ENCODE measurements at places on chromosomes 7 and 10. TPM values are rescaled to one million over a fixed set of nuclear protein-coding genes. Genes with fewer than 3 reads are reported as not detected.

The EBF3 gene
- total RNA-seq, result 16.5 TPM

The WIPF3 gene
- total RNA-seq, result under 0.01 TPM

The CCL24 gene
- total RNA-seq, result not detected

The COL1A2 gene
- total RNA-seq, result 9,631 TPM

The TMEM120A gene
- 28.6 TPM for total RNA-seq

The DNAJC12 gene
- total RNA-seq, result 2.0 TPM

The TNS3 gene
- total RNA-seq, result 27.5 TPM

The PNLIPRP1 gene
- not detected for total RNA-seq

The ZNF32 gene
- total RNA-seq, result 39.5 TPM

The FHIP2A gene
- 27.5 TPM for total RNA-seq

The FAM131B gene
- total RNA-seq, result 3.9 TPM

The FKBP6 gene
- total RNA-seq, result not detected

The SEMA3C gene
- 163 TPM for total RNA-seq

The ZNF394 gene
- 30.0 TPM for total RNA-seq

The IFIT1B gene
- not detected for total RNA-seq

The SLC26A3 gene
- total RNA-seq, result not detected

The ELN gene
- 7.8 TPM for total RNA-seq

The NCF1 gene
- not detected for total RNA-seq

The TCAF2 gene
- 2.6 TPM for total RNA-seq

The KIAA1217 gene
- total RNA-seq, result 5.5 TPM

The LBX1 gene
- total RNA-seq, result not detected

The INSIG1 gene
- 356 TPM for total RNA-seq

The DLX5 gene
- not detected for total RNA-seq

The ABCB4 gene
- total RNA-seq, result 4.8 TPM

The ASCC1 gene
- 44.8 TPM for total RNA-seq

The FEZF1 gene
- total RNA-seq, result not detected

The PIK3CG gene
- total RNA-seq, result not detected

The RET gene
- total RNA-seq, result 1.6 TPM

The CCDC172 gene
- total RNA-seq, result not detected

The TMEM225B gene
- total RNA-seq, result 0.50 TPM

The MCM7 gene
- total RNA-seq, result 16.7 TPM

The TWNK gene
- total RNA-seq, result 2.9 TPM

The CCL26 gene
- 0.33 TPM for total RNA-seq

The HPSE2 gene
- total RNA-seq, result not detected

The SH3PXD2A gene
- total RNA-seq, result 24.0 TPM

The CTAGE8 gene
- not detected for total RNA-seq

The CTBP2 gene
- 78.1 TPM for total RNA-seq

The TOMM7 gene
- 147 TPM for total RNA-seq

The SLC13A1 gene
- total RNA-seq, result not detected

The ZSWIM8 gene
- total RNA-seq, result 57.2 TPM

The NCAPG2 gene
- 7.3 TPM for total RNA-seq

The ANTXRL gene
- not detected for total RNA-seq

The AFAP1L2 gene
- 0.29 TPM for total RNA-seq
